Suprapubic skin (tissue), 4 donors: ENCODE measurements at places on chromosomes 6 and 20. TPM values are rescaled to one million over a fixed set of nuclear protein-coding genes. Genes with fewer than 3 reads are reported as not detected.

- no peak for DNase-seq
These were observed 89.1 kb downstream of the MKKS start for GRCh38 chr20:10344953-10345352.

GRCh38 chr20:50286609-50287008 lies 96.0 kb downstream of the CEBPB start:
- DNase-seq: no peak

The PI16 gene
- total RNA-seq: 17.2 TPM

- DNase-seq: no peak
These were observed 55.1 kb downstream of the TMEM200A start for GRCh38 chr6:130420911-130421310.

DNA sequence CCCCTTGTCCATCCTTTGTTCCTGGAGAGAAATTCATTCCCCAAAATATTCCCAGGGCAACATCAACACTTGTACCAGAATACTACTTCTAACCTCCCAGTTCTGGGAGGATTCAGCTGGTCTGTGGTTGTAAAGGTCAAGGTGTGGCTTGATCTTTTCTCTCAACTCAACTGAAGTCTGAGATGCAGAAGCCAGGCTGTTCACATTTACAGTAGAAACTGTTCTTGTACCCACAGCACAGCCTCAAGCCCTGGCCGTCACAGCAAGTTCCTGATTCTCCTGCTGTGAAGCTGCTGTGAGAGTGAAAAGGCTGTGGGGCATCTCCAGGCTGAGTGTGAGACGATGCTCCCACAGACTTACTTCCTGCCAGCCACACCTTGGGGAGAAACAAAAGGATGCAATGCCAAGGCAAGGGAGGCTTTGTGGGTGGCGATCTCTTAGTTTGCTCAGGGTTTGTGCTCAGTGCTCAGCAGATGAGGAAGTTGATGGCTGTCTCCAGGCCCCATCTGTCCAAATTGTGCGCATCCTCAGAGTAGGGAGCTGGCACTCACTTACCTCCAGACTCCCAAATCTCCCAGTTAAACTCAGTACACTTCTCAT lies 143.9 kb upstream of the FOXA2 start:
- DNase-seq: no peak

The KIF16B gene
- 64.0 TPM for total RNA-seq

DNA sequence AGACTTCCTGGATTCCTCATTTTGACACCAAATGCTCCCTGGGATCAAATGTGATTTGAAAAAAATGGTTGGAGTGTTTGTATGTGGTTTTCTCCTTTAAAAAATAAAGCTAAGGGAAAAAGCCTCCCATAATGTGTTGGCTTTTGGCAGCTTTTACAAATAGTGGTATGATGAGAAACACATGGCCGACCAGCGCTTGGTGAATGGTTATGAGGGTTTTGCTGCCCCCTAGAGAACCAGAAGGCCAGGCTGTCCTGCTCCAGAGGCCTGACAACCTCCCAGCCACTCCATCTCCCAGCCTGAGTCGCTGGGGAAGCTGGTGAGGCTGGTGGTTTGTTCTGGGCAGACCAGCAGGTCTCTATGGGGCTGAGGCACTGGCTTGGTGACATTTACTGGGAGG lies 69.3 kb downstream of the CLIC5 start:
- no peak for DNase-seq

The MYB gene
- total RNA-seq: 9.3 TPM

GRCh38 chr6:156420172-156420993 lies 356.8 kb upstream of the ARID1B start:
- no peak for DNase-seq

The CST5 gene
- not detected for total RNA-seq

The FAM209A gene
- total RNA-seq: 2.1 TPM

- no peak for DNase-seq
These were observed 14.2 kb upstream of the SLCO4A1 start for GRCh38 chr20:62627901-62628612.

The MAP1LC3A gene
- 111 TPM for total RNA-seq

The SLC39A7 gene
- 40.0 TPM for total RNA-seq

- no peak for DNase-seq
These were observed 280.9 kb upstream of the STXBP5 start for GRCh38 chr6:146923205-146923833.

The ANKRD66 gene
- total RNA-seq: not detected

- no peak for DNase-seq
These were observed 131.3 kb downstream of the PLCB4 start for GRCh38 chr20:9200196-9200595.

DNA sequence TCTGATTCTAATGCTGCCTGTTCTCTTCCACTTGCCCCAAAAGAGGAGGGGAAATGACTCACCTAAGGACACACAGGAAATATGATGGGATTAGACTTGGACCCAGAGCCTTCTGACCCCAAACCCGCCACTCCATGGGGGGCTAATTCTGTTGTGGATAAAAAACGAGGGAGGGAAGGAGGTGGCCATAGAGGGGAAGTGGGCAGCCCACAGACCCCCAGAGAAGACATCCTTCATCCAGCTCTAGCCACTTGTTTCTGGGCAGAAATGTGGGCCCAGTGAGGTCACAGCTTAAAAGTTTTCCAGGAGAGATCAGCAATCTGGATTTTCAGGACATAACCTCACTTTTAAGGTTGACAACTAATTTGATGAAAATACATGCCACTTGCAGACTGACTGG lies 202.1 kb downstream of the ANKRD60 start:
- no peak for DNase-seq

GRCh38 chr20:59007665-59008511 lies 834 bp upstream of the CTSZ start:
- DNase-seq: no peak

DNA sequence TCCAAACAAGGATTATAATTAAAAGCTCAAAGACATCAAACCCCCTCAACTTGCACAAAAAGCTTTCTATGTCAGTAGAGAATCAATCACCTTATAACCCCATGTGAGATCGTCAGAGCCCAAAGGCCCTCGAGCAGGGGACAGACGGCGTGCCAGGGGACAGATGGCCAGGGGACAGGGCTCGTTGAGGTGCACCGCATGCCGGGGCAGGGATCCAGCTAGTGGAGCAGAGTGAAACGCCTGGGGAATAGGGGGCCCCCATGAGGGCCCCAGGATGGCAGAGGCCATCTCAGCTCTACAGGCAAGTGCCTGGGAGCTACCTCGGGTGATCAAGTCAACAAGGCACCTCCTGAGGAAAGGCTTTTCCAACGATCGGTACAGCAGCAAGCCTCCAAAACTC lies 28.6 kb downstream of the DIDO1 start:
- no peak for DNase-seq

The TMEM170B gene
- total RNA-seq: 1.7 TPM

The SEMG1 gene
- total RNA-seq: not detected

DNA sequence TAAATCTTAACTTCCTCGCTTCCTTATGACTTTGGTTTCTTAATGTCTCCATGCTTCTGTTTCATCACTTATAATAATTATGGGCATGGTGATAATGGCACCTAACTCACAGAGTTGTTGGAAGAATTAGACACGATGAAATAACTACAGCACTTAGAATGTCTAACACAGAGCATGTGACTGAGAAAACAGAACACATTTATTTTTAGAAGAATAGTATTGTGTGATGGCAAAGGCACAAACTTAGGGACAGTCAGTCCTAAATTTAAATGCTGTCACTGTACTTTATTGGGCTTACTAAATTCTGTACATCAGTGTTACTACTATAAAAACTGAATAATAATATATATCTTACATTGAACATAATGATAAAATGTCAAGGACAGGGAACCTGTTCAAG lies 391.1 kb upstream of the JAG1 start:
- no peak for DNase-seq

GRCh38 chr20:37657924-37658804 lies 35.7 kb upstream of the CTNNBL1 start:
- DNase-seq: no peak

The HTR1B gene
- total RNA-seq: not detected

The HECA gene
- total RNA-seq: 58.7 TPM

GRCh38 chr6:5191222-5191621 lies 69.5 kb downstream of the LYRM4 start:
- DNase-seq: no peak

GRCh38 chr20:46581391-46581790 lies 30.9 kb upstream of the OCSTAMP start:
- DNase-seq: peak; percentile 52

DNA sequence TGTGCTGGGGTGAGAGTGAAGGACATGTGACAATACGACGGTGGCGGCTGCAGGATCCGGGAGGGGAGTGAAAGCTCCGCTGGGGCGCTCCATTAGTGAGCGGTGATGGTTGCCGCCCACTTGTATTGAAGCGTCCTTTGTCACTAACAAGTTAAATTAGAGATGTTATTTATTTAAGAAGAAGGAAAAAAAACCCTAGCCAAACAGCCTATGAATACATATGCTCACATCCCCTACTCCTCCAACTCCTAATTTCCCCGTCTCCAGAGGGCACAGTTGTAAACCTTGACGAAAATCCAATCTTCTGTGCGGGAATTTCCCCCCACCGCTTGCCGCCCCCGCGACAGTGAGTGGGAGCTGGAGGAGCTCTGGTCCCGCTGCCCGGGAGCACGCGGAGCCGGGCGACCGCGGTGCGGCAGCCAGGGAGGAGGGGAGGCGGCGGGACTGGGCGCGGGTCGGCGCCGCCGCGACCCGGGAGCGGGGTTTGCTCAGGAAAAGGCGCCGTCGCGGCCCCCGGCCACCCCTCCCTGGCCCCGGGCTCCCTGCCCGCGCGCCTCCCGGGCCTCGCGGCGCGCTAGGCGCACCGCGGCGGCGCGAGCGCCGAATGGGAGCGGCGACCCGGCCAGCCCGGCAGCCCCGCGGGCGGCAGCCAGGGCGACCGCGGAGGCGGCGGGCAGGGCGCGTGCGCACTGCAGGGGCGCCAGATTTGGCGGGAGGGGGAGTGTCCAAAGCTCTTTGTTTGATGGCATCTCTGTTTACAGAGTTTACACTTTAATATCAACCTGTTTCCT lies at the start of gene MYB:
Gene MYB (plus strand): TSS at position 767 of the 791 bp plus-strand sequence. CDS start 206 bp downstream, outside the sequence.
- DNase-seq: peak; percentile 67

GRCh38 chr20:50245498-50246366 lies 55.1 kb downstream of the CEBPB start:
- no peak for DNase-seq

DNA sequence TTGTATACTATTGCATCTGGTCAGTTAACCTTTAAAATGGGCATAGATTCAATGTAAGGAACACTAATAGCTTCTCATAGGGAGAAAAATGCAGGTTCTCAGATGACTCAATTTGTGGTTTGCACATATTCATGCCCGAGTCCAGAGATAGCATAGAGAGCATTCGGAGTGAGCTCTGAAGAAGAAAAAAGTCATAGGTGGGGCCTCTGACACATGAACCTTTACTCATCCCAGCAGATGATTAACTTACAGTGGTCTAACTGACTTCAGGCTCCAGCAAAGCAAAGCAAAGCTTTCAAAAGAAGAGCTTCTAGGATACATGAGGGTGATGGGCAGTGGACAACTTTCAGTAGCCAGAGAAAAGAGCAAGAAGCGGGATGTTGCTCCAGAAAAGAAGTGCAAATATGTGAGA lies 55.3 kb upstream of the BTN3A2 start:
- no peak for DNase-seq

The MAK gene
- not detected for total RNA-seq

DNA sequence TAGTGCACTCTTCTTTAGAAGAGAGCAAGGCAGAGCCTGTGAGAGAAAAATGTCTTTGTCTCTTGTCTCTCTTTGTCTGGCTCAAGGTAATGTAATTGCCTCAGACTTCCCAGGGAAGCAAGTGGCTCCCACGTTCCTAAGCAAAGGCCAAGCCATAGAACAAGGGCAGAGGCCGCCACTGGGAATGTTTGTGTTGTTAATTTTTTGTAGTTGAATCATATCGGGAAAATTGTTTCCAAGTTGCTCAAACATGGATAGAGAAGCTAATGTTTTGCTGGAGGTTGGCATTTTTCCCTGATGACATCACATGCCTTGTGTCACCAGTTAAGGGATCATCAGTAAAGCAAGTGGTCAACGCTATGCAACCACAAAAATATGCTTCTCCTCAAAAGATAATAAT lies 211.5 kb upstream of the FOXA2 start:
- peak; percentile 81 for DNase-seq

The EYA2 gene
- total RNA-seq: 2.3 TPM

DNA sequence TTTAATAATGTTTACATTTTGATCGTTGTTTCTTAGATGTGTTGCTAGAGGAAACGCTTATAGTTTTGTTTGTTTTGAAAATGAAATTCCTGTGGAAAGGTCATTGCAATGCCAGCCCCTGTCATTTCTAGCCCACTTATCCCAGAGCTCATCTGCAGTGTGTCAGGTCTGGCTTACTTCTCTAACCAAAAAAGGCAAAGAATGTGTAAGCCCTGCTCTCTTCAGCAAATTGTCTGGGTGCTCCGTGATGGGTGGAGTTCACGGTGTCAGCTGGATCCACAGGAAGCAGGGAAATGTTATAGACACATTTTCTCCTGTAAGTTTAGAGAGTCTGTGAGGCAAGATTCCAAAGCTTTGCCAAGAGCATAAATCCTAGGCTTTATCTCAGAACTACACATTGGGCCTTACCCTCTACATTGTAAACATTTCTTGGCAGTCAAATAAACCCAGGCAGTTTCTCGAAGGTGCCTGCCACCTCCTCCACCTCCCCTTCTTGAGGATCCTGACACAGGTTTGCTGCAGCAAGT lies 50.9 kb downstream of the RPRD1B start:
- no peak for DNase-seq

DNA sequence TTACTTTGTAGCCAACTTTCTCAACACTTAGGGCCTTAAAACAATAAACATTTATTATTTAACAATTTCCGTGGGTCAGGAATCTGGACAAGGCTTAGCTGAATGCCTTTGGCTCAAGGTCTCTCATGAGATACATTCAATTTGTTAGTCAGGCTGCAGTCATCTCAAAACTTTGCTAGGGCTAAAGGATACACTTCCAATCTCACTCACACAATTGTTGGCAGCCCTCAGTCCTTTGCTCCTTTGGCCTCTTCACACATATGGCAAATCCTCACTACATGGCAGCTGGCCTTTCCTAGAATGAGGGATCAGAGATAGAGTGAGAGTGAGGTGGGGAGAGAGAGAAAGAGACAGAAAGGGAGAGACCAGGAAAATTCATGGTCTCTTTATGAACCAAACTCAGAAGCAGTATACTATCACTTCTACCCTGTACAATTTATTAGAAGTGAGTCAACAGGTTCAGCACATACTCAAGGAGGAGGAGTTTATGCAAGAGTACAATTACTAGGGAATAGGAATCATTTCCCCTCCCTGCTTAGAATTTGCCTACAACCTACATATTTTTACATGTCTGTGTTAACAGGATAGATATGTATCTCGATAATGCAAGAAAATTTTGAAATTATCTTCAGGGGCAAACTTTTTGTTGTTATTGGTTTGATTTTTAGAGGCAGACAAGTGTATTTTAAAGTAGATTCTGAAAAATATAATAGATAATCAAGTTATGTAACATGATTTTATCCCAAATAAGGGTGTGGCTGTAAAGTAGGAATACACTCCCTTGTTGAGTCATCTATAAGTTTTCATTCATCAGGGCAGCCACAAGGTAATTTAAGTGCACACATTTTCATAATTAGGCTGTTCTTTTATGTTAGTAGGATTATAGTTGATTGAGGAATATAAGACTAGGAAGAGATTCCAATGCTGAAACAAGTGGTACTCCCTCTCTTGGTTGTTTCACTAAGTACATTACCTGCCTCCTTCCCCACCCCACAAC lies 85.9 kb upstream of the HMGCLL1 start:
- no peak for DNase-seq

- DNase-seq: peak; percentile 79
These were observed 128.8 kb downstream of the FOXO3 start for GRCh38 chr6:108689272-108690161.
